Activated CD8-positive, alpha-beta T cell treated with anti-CD3 and anti-CD28 coated beads for 36 hours (primary cell): ENCODE measurements at places on chromosomes 4 and X. TPM values are rescaled to one million over a fixed set of nuclear protein-coding genes. Genes with fewer than 3 reads are reported as not detected.

- no peak for DNase-seq
These were observed 137.0 kb upstream of the SMIM31 start for GRCh38 chr4:164616961-164617360.

The NMU gene
- 0.41 TPM for total RNA-seq

DNA sequence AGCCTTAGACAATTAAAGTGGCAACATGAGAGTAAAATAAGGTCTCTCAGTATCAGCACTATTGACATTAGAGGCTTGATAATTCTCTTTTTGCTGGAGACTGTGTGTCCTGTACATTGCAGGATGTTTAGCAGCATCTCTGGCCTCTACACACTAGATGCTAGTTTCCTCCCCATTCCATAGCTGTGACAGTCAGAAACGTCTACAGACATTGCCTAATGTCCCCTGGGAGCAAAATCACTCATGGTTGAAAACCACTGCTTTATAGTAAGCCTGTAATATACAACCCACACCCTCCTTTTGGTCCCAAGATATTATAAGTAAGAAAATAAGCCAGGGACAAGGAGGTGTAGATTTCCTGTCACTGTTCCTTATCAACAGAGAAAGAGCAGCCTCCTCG, 166.0 kb downstream of the FRMPD4 start:
- no peak for DNase-seq

DNA sequence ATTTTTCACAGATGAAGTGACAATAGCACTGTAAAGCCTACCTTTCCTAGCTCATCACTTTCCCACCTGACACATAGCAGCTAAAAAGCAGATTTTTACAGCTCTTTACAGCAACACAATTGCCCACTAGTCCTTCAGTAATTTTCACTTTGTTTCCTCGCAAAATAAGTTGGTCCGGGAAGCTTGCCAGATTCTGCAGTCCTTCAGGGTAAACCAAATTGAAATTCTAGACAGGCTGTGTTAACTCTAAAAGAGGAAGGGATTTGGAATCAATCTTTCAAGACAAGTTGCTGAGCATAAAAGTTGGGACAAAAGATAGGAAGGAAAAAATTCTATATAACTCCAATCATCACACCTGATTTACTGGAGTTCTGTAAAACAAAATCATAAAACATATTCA, 8.7 kb downstream of the C1QTNF7 start:
- DNase-seq = no peak

GRCh38 chr4:145626623-145626982, 7.4 kb downstream of the MMAA start:
- no peak for DNase-seq

- DNase-seq = peak; percentile 56
These were observed 1.6 kb upstream of the LIN54 start for GRCh38 chr4:83012200-83012686.

The SMIM9 gene
- not detected for total RNA-seq

The SAGE1 gene
- total RNA-seq = not detected

GRCh38 chr4:142126890-142127497, 490.6 kb downstream of the IL15 start:
- DNase-seq = peak; percentile 73

The XAGE1A gene
- not detected for total RNA-seq

- DNase-seq = no peak
These were observed 66.9 kb downstream of the PARM1 start for GRCh38 chr4:74999714-75000309.

GRCh38 chr4:177051473-177052060, 258.1 kb upstream of the NEIL3 start:
- DNase-seq = peak; percentile 45

- no peak for DNase-seq
These were observed 25.1 kb downstream of the FHDC1 start for GRCh38 chr4:152961014-152961772.

DNA sequence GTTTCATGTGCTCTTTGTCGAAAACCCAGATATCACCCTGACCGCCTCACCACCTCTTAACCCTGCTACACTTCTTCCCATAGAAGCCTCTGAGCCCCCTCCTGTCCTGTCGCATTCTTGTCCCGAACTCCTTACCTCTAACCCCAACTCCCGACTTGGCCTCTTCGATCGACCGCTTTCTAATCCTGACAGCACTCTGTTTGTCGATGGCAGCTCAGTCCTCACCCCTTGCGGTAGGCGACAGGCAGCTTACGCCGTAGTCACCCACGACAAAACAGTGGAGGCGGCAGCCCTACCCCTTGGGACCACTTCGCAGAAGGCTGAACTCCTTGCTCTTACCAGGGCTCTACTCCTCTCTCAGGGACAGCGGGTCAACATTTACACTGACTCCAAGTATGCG, 961.7 kb downstream of the RPA4 start:
- no peak for DNase-seq

GRCh38 chrX:134676436-134676835, 18.2 kb upstream of the PLAC1 start:
- no peak for DNase-seq

- DNase-seq = peak; percentile 13
These were observed 186.5 kb downstream of the MSL3 start for GRCh38 chrX:11944501-11944900.

GRCh38 chrX:69237236-69237635, 72.0 kb upstream of the PJA1 start:
- no peak for DNase-seq

The MAGEA8 gene
- not detected for total RNA-seq

DNA sequence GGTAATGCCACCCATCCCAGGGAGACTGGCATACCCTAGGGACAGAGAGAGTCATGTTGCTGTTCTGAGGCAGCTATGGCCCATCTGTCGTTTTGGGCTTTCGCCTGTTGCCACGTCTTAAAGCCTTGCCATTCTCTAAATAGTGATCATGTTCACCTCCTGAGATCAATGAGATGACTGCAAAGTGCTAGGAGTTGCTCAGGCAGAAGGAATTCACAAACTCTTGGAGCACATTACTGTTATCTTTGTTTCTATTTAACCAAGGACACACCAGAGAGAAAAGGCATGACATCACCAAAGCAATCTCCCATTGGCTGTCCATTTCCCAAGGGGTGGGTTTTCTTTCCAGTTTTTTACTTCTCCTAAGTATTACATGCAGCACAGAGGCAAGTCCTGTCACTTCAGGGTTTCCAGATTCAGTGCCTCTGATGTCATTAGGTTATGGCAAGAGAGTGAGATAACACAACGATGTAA, 37.1 kb upstream of the SETD7 start:
- no peak for DNase-seq

The HSD17B13 gene
- total RNA-seq = 0.16 TPM

GRCh38 chrX:122545778-122546177, 638.3 kb upstream of the GRIA3 start:
- DNase-seq = no peak

GRCh38 chrX:8319359-8319758, 145.3 kb upstream of the VCX3B start:
- DNase-seq = no peak

The NXF2B gene
- total RNA-seq = not detected

The WDFY3 gene
- total RNA-seq = 0.38 TPM

The SMIM10L2A gene
- total RNA-seq = 0.23 TPM

GRCh38 chrX:7987160-7988012, 60.2 kb upstream of the PNPLA4 start:
- no peak for DNase-seq

The GLUD2 gene
- total RNA-seq = 0.81 TPM

- DNase-seq = no peak
These were observed 180.2 kb downstream of the FAM47B start for GRCh38 chrX:35122756-35123155.

DNA sequence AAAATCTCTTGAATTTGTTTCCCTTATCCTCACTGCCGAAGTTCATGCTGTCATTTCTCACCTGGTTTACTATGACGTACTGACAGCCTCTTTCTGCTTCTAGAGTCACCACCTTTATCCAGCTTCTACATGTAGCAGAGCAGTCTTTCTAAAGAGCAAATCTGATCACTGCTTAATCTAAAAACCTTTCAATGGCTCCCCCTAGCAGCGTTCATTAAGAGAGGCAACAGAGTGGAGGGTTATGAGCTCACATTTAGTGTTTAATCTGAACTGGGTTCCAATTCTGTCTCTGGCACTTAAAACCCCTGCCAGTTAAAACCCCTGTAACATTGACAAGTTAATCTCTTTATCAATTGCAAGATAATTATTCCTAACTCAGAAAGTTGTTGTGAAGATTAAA, 4.4 kb downstream of the RBPJ start:
- peak; percentile 36 for DNase-seq

- DNase-seq = peak; percentile 38
These were observed 12.2 kb downstream of the ITIH6 start for GRCh38 chrX:54785901-54786300.
